ENCODE measurements at places on chromosomes 5 and 9.

DNA sequence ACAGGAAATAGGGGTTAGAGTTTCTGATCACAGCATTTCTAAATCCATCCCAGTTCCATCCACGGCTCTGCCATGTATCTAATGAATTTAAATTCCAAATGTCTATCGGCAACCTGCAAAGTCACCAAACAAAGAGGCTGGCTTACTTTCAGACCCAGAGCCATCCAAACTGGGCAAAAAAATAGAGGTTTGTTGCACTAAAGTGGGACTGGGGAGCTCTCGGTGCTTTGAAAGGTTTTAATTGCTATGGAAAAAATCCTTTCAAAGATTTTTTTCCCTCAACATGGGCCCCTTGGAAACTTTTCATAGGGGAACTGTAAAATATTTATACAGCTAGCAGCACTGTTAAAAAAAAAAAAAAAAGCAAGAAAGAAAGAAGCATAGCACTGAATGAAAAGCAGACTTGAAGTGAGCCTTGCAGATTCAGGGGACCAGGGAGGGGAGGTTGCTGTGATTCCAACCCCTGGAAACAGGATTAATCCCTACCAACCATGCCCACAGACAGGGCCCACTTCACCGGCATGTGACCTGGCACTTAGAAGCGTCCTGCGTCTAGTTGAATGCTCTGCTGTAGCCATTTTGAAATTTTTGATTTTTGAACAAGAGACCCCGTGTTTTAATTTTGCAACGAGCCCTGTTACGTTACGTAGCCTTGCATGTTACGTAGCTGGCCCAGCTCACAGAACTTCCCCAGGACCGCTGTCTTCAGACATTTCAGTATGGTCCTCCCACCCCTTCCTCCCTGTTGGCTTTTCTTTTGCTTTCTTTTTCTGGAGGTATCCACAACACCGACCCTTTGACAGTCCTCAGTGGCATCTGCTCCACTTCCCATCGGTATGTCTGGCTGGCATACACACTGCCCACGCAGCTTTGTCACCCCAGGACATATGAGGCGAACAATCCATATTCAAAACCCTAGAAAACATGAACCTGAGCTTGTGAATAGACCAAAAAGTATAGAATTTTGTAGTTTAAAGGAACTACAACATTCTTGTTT, 105.3 kb upstream of the NFIB start:
- DNase-seq = no peak

DNA sequence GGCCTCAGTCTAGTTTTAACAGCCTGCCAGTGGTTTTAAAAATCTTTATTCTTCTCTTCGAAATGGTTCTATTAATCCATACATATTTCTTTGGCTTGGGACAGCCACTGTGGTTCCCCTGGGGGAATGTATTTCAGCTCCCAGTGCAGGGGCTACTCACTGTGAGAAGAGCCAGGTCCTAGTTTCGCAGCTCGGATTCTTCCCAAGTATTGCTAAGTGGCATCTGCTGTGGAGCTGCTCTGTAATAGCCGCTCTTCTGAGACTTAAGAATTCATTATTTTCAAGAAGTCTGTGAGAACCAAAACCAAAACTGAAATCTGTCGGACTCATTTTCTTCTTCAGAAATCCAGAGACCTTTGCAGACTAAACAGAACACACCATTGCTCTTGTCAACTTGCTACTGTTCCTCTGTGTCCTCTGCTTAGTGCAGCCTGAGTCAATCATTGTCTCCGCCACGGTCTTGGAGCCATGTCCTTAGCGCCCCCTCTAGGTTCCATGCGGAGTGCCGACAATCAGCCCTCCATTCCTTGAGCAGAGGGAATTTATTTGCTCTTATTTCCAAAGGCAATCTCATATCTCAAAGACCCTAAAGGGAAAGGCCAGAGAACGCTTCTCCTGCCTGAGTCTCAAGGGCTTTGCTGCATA, 478.2 kb downstream of the SPATA31D1 start:
- DNase-seq = no peak

DNA sequence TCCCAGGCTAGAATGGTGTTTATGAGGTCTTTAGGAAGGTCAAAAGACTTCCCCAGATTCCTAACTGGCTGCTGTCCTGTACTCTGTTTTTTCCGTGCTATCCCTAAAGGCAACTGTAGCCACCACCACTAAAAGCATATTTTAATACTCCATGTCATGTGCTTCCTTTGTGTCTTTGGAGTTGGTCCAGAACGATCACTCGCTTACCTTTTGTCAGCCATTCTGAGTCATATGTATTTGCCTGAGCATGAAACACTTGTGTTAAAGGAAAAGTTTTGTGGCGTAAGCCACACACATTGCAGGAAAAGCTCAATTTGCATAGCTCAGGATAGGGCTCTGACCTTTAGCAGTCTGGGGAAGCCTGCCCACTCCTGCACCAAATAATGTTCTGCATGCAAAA, 299.6 kb downstream of the NTRK2 start:
- DNase-seq = no peak

- DNase-seq = no peak
Observed at GRCh38 chr9:37917313-37917731, 13.4 kb upstream of the SLC25A51 start.

DNA sequence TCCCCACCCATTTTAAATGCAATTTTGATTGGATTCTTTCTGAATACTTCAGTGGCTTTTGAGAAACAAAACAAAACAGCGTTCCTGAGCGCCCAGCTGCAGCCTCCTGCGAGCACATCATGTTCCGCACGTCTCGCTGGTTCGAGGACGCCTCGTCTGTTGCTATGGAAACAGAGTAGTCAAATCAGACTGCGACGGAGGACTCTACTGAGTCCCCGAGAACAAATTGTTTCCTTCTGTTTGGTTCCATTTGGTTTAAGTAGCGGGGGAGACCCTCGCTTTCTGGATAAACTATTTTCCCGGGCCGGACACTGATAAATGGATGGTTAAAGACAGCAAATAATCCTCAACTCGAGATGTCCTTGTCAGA, 69.0 kb downstream of the SLC28A3 start:
- DNase-seq = peak; percentile 37

All from AG08395 (cell line).